Urinary bladder (tissue), 4 donors: ENCODE measurements at places on chromosomes 2 and 18.

DNA sequence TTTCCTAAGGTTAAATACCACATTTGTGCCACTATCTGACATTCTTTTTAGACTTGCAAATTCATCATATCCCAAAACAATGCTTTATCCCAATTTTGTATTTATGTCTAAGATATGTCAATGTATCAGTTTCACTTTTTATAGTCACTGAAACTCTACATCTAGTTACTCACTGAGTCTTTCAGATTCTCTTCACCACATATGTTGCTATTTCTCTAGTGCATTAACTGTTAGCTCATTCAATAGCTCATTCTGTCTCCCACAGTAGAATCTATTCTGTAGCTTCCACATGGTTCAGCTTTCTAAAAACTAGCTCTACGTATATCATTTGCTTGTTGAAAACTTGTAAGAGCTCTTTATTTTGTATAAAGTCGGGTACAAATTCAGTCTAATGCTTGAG is 1420.6 kb upstream of the NXPH2 start:
- DNase-seq = no peak

DNA sequence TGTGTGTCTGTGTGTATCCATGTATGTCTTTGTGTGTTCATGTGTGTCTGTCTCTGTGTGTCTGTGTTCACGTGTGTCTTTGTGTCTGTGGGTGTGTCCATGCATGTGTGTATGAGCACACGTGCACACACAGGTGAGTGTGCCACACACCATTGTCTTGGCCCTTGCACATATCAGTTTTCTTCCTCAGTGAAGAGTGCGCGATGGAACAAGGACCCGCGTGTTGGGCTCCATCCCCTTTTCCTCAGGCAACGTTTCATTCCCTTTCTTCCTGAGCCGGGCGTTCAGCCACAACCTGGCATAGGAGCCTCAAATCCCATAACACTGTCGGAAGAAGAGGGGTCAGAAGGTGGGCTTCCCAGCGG is 74.3 kb downstream of the PTGR3 start:
- no peak for DNase-seq

- DNase-seq = no peak
Observed at GRCh38 chr2:42102024-42102590, 54.3 kb downstream of the PKDCC start.

GRCh38 chr2:46535360-46535759 is 56.0 kb downstream of the TMEM247 start:
- no peak for DNase-seq

DNA sequence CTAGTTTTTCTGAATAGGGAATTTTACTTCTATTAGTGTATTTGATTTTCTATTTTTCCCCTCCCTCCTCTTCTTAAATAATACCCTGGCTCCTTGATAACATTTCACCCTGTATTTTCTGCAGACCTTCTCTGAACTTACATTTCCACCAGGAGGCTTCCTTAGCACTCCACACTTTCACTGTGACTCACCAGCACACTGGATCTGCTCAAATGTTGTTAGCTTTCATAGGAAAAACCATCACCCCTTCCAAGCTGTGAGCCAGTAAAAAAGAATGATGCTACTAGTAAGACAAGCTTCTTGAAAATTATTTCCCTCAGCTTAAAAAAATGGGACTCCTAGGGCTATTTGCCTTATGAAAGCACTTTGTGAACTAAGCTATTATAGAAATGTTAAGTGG is 16.1 kb downstream of the SUPT7L start:
- no peak for DNase-seq

- no peak for DNase-seq
Observed at GRCh38 chr18:58476516-58477256, 152.2 kb downstream of the ALPK2 start.
